Memory B cell (primary cell): ENCODE measurements at places on chromosomes 1 and 21.

- no peak for DNase-seq
Measured at GRCh38 chr1:3029481-3029961, 8.3 kb downstream of the ACTRT2 start.

GRCh38 chr1:53187401-53187800 lies 9.2 kb upstream of the CPT2 start:
- no peak for DNase-seq

DNA sequence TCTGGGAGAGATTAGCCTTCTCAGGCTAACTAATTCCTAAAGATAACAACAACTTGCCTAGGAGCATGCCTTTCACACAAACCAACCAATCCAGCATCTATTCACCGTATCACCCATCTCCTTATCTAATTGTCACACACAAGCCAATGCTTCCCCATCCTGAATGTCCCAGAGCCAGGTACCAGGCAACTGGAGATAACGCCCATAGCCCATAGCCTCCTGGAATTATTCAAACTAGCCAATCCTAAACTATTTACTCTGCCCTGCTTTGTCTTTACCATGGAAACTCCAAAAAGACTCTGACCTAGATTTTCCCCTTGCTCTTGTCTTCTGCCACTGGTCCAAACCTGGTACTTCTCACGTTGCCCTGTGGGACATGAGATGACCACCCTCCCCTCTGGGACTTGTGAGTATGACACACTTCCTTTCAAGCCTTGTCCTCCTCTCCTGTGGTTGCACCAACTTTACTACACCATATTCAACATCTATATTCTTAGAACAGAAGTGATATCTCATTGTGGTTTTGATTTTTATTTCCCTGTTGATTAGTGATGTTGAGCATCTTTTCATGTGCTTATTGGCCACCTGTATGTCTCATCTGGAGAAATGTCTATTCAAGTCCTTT lies 8.8 kb upstream of the ATG4C start:
- DNase-seq: no peak

GRCh38 chr1:154469844-154470560 lies 32.0 kb upstream of the TDRD10 start:
- no peak for DNase-seq
